HCT116 (cell line): ENCODE measurements at places on chromosomes 6 and 20.

DNA sequence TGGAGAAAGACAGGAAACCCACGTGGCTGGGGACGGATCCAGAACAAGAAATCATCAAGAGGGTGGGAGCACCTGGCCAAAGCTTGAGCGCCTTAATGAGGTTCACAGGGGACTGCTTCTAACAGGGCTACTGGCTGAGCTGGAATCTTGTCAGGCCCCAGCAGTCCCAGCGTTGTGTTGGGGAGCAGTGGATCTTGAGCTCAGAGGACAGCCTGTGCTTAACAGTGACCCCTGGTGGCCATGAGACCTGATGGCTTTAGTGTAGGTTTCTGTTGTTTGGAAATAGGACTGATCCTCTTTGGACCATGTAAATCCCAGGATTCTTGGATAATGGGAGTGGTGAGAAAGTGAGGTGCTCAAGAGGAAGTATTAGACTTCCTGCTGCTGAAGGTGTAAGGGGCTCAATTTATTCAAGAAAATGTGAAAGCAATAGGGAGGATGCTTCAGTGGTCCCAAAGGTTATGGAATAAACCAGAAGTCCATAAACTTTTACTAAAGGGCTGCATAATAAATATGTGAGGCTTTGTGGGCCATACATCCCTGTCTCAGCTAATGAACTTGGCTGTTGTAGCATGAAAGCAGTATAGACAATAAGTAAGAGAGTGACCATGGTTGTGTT is 216.2 kb downstream of the NFATC2 start:
- DNase-seq, result peak; percentile 54

DNA sequence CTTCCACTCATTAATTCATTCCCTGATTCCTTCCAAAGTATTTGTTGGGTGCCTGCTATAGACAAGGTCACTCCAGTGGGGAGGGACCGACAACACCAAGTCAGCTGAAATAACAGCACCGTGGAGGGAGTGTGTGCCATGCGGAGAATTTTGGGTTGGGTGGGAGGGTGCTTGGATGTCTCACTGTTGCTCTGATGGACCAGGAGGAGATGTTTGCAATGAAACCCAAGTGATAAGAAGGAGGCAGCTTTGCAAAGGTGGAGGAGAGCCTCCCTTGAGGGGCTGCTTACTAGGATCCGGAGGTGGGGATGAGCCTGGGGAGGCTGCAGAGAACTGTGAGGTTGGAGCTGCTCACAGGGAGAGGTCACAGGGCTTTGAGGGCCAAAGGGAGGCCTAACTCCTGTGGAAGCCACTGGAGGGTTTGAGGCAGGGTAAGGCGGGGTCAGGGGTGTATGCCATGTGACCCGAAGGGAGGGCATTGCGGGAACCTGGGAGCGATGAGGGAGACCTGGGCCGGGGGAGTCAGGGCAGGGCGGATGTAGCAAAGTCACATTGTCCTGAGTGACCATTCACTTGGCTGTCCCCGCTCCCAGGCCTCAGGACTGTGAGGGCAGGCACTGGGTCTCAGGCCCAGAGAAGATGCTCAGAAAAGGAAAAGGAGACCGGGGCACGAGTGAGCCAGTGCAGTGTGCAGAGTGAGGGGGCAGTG is 124.5 kb downstream of the PHACTR3 start:
- no peak for DNase-seq

DNA sequence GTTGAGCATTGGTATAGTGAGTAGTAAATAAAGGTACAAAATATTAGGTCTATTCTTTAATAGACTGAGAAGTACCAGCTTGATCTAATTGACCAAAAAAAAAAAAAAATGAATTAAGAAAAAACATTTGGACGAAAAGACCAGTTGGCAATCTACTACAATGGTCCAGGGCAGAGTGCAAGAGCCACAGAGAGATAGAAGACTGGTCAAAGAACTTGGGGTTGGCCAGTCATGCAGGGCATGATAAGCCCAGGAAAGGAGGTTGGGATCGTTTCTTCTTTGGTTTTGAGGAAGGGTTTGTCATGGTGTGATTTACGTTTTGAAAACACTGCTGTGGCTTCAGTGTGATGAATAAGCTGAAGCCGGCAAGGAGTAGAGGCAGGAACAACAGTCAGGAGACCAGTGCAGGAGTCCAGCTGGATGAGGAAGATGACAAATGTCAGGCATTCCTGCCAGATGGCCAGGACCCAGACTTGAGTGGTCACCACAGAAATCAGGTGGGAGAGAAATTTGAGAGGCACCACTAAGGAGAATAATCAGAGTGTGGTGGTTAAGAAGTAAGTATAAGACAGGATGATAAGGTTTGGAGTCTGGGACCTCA is 14.0 kb downstream of the SMLR1 start:
- DNase-seq, result no peak

GRCh38 chr6:128336436-128337095 is 183.8 kb downstream of the PTPRK start:
- DNase-seq, result no peak

DNA sequence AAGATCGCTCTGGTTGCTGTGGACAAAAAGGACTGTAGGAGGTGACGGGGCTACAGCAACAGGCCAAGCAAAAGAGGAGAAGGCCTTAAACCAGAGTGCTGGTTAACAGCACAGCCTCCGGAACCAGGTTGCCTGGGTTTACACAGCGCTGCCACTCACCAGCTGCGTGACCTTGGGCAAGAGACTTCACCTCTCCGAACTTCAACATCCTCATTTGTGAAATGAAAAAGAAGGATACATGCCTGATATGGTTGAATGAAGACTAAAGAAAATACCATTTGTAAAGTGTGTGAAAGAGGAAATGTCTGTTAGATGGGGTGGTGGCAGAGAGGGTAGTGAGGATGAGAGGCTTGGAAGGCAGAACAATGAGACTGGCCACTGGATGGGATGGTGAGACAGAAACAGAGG is 44.9 kb downstream of the PREX1 start:
- DNase-seq, result no peak

DNA sequence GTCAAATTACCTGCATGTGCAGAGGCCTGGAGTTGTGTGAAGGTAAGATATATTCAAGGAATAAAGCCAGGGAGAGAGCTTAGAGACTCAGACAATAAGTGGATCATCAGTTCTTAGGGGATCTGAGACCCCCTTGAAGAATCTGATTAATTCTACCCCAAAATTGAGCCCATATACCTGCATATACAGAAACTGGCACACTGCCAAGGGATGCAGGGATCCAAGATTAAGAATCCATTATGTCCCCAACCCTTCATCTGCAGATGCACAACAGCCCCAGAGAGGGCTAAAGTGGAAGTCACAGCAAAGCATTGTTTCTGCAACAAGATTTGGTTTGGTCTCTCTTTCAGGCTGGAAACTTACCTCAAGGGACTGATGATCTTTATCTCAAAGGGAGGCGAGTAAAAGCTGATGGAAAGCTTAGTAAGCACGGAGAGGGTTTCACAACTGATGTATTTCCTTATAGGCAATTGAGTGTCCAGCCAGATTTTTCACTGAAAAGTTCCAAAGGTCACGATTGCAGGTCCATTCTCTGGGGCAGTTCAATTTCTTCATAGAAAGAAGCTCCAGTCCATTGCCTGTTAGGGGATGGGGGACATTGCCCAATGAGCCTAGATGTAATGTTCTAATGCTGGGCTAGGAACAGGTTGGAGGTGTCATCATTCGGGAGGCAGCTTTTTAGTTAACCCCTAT is 20.9 kb upstream of the STK35 start:
- no peak for DNase-seq

DNA sequence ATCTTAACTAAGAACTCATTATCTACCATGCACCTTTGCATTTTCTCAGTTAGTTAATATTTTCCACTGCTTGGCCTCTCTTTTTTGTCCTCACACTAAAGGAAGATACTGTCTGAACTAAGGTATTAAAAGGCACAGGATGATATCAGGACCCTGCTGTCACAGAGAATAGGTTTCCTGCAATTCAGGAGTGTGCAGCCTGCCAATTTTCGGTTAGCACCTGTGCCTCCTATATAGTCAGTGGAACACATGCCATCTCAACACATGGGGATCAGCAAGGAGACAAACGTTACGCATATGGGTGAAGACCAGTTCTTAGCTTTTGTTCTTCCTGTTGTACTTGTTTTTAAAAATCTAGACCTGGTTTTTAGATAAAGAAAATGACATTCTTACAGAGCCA is 71.0 kb downstream of the FUT9 start:
- DNase-seq, result no peak

GRCh38 chr6:8382434-8382833 is 52.9 kb downstream of the SLC35B3 start:
- DNase-seq, result no peak

DNA sequence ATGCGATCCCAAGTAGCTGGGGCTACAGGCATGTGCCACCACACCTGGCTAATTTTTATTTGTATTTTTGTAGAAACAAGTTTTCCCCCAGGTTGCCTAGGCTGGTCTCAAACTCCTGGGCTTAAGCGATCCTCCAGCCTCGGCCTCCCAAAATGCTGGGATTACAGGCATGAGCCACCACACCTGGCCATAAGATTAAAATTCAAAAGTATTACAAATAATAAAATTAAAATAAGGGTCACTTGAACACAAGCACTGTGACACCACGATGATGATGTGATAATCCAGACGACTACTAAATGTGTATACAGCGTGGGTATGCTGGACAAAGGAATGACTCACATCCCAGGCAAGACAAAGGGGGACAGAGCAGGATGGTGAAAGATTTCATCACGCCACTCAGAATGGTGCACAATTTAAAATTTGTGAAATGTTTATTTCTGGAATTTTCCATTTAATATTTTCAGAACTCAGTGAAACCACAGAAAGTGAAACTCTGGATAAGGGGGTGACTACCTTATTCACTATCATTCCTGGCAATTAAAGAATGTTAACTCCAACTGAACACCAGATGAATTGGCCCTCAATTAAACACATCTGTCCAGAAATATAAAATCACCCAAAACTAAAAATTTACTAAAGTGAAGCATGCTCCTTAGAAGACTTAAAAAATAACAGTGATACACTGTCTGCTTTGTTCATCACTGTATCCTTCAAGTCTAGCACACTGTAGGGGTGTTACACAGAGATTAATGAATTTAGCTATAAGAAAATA is 13.1 kb downstream of the B4GALT5 start:
- DNase-seq, result peak; percentile 71

GRCh38 chr20:1686151-1686748 is 28.7 kb upstream of the SIRPG start:
- no peak for DNase-seq
